NCI-H2029 treated with DMSO at 0.1 percent for 48 hours (cell line): ENCODE measurements at places on chromosomes 11 and 22.

GRCh38 chr22:37633089-37633624 lies 6.3 kb upstream of the SH3BP1 start:
- no peak for DNase-seq

DNA sequence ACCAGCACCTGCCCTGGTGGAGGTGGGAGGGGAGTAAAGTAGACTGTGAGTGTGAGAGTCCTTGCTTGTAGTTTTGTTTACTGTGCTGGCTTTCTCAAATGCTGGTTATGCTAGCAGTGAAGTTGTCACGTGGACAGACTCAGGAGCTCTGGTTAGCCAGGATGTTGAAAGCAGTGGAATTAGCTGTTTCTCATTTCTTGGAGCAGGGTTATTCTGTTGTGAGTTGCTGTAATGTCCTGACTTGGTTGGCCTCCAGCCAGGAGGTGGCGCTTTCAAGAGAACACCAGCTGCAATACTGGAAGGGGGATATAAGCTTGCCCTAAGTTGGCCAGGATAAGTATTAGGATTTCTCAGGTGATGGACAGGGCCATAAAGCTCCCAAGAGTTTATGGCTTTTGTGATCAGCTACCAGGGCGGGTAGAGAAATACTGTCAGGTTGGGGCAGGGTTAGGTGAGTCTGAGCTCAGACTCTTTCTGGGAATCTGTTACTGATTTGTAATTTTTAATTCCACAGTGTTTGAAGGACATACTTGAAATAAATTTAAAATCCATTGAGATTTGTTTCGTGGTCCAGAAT lies 13.7 kb downstream of the CYP2D6 start:
- DNase-seq, result no peak

GRCh38 chr22:25437414-25438160 lies 126.9 kb upstream of the GRK3 start:
- no peak for DNase-seq

- DNase-seq, result no peak
These were observed 46.0 kb downstream of the RPL27A start for GRCh38 chr11:8728563-8728962.
